Anterior cingulate cortex (tissue), 58 donors: ENCODE measurements at places on chromosomes 12 and 14.

GRCh38 chr12:38956337-38956736 is 50.9 kb upstream of the CPNE8 start:
- DNase-seq = no peak

- DNase-seq = no peak
These were observed 3.5 kb upstream of the LRIG3 start for GRCh38 chr12:58923781-58924180.

DNA sequence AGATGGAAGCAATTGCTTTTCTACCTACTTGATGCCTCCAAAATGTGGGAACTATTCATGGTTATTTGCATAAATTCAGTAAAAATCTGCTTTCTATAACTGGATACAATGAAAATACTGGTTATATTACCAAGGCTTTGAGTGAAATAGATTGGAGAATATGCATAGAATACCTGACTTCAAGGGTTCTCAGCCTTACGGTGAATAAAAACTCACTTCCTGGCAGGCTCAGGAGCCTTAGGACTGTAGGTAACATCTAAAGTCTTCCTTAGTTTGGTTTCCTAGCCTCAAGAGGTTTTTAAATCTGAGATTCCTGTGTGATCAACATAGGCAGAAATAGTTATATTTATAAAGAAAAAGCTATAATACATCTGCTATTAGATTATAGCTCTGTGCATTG is 158.6 kb downstream of the SLC41A2 start:
- DNase-seq = no peak

GRCh38 chr12:47385653-47386052 is 305.9 kb upstream of the AMIGO2 start:
- no peak for DNase-seq

- DNase-seq = no peak
These were observed 128.0 kb downstream of the BCAT1 start for GRCh38 chr12:24820872-24821271.

DNA sequence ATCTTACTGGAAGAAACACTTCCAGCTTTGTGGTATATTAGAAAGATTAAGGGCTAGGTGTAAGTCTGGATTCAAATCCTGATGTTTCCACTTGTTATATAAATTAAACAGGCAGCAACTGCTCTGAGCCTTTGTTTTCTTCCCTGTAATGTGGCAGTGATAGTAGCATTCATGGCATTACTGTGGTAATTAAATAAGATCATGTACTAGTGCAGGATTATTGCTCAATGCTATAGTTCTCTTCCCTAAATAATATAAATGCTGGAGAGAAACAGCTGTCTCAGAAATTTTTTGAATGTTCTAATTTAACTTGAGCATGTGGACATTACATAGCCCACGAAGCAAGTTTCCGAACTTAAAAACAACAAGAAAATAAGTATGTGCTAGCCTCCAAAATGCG is 5.4 kb downstream of the TMEM117 start:
- DNase-seq = no peak

DNA sequence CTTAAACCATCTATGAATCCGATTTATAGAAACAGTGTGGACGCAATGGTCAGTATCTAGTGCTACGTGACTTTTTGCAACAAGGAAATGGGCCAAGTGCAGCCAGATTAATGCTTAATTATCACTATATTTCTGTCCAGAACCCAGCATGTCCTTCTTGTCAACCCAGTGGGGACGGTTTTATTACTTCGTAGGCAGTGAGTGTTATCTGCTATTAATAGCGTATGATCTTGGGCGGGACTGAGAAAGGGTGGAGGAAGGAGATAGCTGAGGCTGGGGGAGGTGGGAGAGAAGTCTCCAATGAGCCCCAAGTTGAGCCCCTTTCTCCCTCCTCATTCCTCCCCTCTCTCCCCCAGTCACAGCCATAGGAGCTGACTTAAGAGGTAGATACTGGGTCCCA is 59.7 kb upstream of the FAM222A start:
- DNase-seq = no peak

- DNase-seq = peak; percentile 4
These were observed 8.7 kb downstream of the MTERF2 start for GRCh38 chr12:106978035-106978800.

GRCh38 chr14:61203081-61203753 is 77.9 kb downstream of the TMEM30B start:
- DNase-seq = no peak

GRCh38 chr14:80607430-80608190 is 333.9 kb downstream of the CEP128 start:
- DNase-seq = no peak

- no peak for DNase-seq
These were observed 46.3 kb downstream of the RBM19 start for GRCh38 chr12:113919791-113920190.

DNA sequence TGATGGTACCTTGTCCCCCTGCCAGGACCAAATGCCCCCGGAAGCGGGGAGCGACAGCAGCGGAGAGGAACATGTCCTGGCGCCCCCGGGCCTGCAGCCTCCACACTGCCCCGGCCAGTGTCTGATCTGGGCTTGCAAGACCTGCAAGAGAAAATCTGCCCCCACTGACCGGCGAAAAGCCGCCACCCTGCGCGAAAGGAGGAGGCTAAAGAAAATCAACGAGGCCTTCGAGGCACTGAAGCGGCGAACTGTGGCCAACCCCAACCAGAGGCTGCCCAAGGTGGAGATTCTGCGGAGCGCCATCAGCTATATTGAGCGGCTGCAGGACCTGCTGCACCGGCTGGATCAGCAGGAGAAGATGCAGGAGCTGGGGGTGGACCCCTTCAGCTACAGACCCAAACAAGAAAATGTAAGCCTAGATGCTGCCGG is 410 bp downstream of the MYF6 start:
- DNase-seq = no peak

GRCh38 chr12:116529048-116529447 is 30.1 kb upstream of the MAP1LC3B2 start:
- DNase-seq = no peak

- DNase-seq = no peak
These were observed 57.6 kb upstream of the CNTN1 start for GRCh38 chr12:40634517-40635131.

GRCh38 chr12:12474931-12475795 is 87.5 kb downstream of the DUSP16 start:
- DNase-seq = no peak

- DNase-seq = no peak
These were observed 80.5 kb upstream of the BTG1 start for GRCh38 chr12:92226071-92226661.

DNA sequence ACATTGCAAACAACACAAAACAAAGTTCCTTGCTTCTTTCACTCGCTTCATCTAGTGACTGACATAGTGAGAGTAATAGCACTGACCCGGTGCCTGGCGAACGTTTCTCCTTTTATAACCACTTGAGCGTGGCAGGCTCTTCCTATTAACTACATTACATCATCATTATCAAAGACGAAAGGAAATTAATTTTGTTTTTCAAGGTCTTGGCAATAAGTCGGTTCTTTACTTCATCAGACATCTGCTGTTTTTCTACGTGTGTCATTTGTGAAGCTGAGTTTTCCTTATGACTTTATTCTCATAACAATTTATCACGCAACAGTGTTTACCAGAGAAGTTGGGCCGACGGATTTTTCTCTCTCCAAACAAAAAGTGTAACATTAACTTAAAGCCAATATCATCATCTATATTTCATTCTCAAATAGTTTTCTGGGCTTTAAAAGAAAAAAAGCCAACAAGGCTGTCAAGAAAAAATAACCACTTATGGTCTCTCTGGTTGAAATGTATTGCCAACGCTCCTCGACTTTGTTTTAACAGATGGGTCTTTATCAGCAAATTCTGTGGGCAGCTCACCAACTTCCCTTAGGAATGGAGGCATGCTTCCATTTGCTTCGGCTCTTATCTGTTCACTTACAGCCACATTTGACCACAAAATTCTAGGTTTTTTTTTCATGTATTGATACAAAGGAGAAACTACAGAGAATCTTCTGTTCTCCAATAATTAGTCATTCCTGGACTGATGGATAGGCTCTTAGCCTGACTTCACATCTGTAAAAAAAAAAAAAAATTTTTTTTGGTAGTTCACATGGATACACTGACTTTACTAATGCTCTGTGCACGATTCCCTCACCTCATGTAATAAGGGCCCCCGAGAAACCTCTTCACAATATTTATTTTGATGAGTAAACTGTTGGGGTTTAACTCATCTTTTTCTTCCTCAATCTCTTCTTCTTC is 97.1 kb upstream of the CDKN3 start:
- DNase-seq = no peak

GRCh38 chr14:22650960-22651521 is 6.9 kb upstream of the OR6J1 start:
- DNase-seq = no peak

DNA sequence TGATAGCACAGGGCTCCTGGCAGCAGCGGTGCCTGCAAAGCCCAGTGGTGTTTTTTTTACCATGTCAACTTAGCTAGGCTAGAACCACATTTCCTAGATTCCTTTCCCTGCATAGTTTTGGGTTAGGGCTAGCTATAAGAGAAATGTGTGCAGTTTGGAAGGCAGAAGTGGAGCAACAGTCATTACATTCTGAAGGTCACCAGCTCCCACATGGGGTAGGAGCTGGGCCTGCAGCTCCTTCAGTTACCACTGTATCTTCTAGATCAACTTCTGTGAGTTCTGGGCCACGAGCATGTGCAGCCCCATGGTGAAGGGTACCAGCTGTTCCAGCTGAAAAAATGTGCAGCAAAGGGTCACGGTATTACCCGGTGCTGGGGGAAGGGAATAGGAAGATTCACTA is 2.3 kb upstream of the SLC25A3 start:
- DNase-seq = no peak

GRCh38 chr12:70648831-70649230 is 11.6 kb upstream of the PTPRB start:
- no peak for DNase-seq

- no peak for DNase-seq
These were observed 221.5 kb upstream of the G2E3 start for GRCh38 chr14:30337456-30337855.

GRCh38 chr14:50932592-50933495 is 11.4 kb downstream of the PYGL start:
- no peak for DNase-seq

DNA sequence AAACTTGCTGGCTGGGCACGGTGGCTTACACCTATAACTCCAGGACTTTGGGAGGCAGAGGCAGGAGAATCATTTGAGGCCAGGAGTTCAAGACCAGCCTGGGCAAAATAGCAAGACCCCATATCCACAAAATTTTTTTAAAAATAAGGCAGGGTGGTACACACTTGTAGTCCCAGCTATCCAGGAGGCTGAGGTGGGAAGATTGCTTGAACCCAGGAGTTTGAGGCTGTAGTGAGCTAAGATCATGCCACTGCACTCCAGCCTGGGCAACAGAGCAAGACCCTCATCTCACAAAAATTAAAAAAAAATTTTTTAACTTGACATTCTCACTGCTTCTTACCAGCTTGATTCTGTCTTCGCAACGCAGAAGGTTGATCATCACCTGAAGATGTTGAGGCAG is 39.5 kb downstream of the SSH1 start:
- no peak for DNase-seq

GRCh38 chr12:45256721-45257120 is 40.8 kb downstream of the ANO6 start:
- no peak for DNase-seq

GRCh38 chr14:91383439-91383838 is 34.2 kb downstream of the CCDC88C start:
- DNase-seq = no peak

GRCh38 chr12:27843714-27844245 is 63.7 kb upstream of the MANSC4 start:
- no peak for DNase-seq

DNA sequence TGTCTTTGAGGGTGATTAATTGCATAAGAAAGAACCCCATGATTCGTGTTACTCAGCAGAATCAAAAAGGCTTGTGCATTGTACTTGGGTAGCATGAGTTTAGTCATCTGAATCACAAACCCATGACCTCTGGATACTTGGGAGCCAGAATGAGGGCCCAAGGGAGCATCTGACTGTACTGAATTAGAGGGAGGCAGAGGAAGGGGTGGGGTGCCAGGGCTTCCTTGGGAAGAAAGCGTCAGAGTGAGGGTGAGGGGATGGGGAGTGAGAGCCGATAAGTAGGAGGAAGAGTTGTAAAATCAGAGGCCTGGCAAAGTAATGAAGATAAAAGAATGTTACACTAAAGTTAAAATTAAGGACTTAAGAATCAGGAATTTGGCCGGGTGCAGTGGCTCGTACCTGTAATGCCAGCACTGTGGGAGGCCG is 29.8 kb downstream of the GPRC5D start:
- DNase-seq = no peak
